ENCODE measurements at places on chromosomes 3 and 15. TPM values are rescaled to one million over a fixed set of nuclear protein-coding genes. Genes with fewer than 3 reads are reported as not detected.

The SLC15A2 gene
- 0.41 TPM for total RNA-seq

The ITIH4 gene
- 1.5 TPM for total RNA-seq

The SLCO2A1 gene
- total RNA-seq: 0.62 TPM

The BMF gene
- total RNA-seq: 7.8 TPM

The CACNA2D3 gene
- 0.41 TPM for total RNA-seq

The MYNN gene
- total RNA-seq: 16.2 TPM

The GP9 gene
- total RNA-seq: not detected

All from Panc1 (cell line).